ENCODE measurements at places on chromosomes 4 and X.

DNA sequence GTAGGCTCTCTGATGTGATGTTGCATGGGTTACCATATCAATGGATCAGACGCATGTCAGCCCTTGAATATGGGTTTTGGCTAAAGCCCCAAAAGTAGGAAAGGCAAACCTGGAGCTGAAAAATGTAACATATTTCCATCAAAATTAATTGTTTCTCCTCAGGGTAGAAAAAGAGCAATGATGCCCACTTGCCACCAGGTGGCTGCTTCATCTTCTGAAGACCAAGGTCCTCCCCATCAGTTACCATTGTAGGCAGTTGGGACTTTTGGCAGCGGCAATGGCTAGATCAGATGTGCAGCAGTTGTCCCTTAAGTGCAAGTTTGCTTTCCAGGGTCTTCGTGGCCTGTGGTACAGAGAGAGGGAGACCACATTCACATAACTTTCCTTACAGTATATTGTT, 118.2 kb downstream of the NAF1 start:
- DNase-seq: peak; percentile 47
- H3K36me3 ChIP-seq: no peaks in the 10 kb centered on the region
- no peak overlapping the region for H3K27ac ChIP-seq
- H3K4me1 ChIP-seq: no peaks in the 10 kb centered on the region

- H3K36me3 ChIP-seq: no peaks in the 10 kb centered on the region
- no peaks in the 10 kb centered on the region for H3K27me3 ChIP-seq
- H3K4me1 ChIP-seq: no peaks in the 10 kb centered on the region
These were observed 577.5 kb downstream of the IQCM start for GRCh38 chr4:149238097-149238496.

GRCh38 chrX:9581771-9582385, 117.0 kb downstream of the TBL1X start:
- no peak overlapping the region for H3K27ac ChIP-seq
- no peaks in the 10 kb centered on the region for H3K36me3 ChIP-seq
- H3K4me3 ChIP-seq: no peak overlapping the region
- H3K4me1 ChIP-seq: no peaks in the 10 kb centered on the region
- DNase-seq: no peak

GRCh38 chr4:53444954-53445353, 67.5 kb downstream of the FIP1L1 start:
- H3K4me3 ChIP-seq: no peak overlapping the region
- DNase-seq: peak; percentile 11
- H3K4me1 ChIP-seq: no peaks in the 10 kb centered on the region

- no peak overlapping the region for H3K4me3 ChIP-seq
- no peak for DNase-seq
- H3K4me1 ChIP-seq: no peaks in the 10 kb centered on the region
- H3K27ac ChIP-seq: no peak overlapping the region
- no peaks in the 10 kb centered on the region for H3K27me3 ChIP-seq
These were observed 60.6 kb upstream of the CFAP47 start for GRCh38 chrX:35858906-35859305.

DNA sequence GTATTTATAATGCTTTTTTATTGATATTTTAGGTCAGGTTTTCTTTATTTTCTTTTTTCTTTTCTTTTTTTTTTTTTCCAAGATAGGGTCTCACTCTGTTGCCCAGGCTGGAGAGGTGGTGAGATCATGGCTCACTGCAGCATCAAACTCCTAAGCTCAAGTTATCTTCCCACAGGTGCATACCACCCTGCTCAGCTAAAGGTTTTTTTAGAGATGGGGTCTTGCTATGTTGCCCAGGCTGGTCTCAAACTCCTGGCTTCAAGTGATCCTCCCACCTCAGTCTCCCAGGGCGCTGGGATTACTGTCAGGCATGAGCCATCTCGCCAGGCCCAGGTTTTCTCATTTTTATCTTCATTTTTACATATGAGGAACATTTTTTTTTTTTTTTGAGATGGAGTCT, 3.3 kb downstream of the WDR44 start:
- no peaks in the 10 kb centered on the region for H3K27me3 ChIP-seq
- no peak for DNase-seq
- no peak overlapping the region for H3K4me3 ChIP-seq
- no peaks in the 10 kb centered on the region for H3K36me3 ChIP-seq

DNA sequence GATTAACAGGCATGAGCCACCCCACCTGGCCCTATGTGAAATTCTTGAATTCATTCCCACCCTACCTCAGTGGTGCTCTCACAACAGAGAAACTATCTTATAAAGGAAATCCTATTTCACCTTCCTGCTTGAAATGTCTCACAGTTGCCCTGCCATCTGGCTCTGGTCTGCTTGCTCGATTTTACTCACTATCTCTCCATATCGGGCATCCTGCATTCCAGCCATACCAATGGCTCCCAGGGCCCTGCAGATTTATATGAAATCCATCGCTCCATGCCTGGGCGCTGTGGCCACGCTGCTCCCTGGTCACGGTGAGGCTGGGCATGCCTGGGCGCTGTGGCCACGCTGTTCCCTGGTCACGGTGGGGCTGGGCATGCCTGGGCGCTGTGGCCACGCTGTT, 15.8 kb downstream of the SORBS2 start:
- no peak for DNase-seq
- no peaks in the 10 kb centered on the region for H3K36me3 ChIP-seq
- H3K27ac ChIP-seq: no peak overlapping the region
- no peaks in the 10 kb centered on the region for H3K27me3 ChIP-seq
- H3K4me3 ChIP-seq: no peak overlapping the region

GRCh38 chr4:81471298-81471587, 464 bp downstream of the RASGEF1B start:
- H3K36me3 ChIP-seq: no peaks in the 10 kb centered on the region
- H3K27me3 ChIP-seq: no peaks in the 10 kb centered on the region
- H3K27ac ChIP-seq: peak overlapping the region; percentile 94
- no peak for DNase-seq
- no peaks in the 10 kb centered on the region for H3K4me1 ChIP-seq

- no peaks in the 10 kb centered on the region for H3K4me1 ChIP-seq
- no peak overlapping the region for H3K27ac ChIP-seq
- no peak for DNase-seq
- no peaks in the 10 kb centered on the region for H3K36me3 ChIP-seq
- no peaks in the 10 kb centered on the region for H3K27me3 ChIP-seq
These were observed 34.5 kb downstream of the RPS6KA6 start for GRCh38 chrX:84153538-84153937.

DNA sequence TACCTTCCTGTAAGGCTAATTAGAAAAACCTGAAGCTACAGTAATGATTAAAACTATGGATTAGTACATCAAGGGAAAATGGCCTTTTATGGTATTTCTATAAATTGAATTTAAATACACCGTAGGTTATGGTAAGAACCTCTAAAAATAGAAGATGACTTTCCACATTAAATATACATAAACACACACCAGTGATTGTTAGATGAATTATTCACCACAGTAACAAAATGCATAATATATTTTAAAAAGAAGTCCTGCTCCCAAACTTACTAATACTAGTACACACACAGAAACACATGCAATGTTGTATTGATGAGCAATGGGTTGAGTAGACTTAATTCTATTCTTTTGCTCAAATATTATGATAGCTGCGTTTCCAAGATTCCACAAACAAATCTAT, 277.9 kb upstream of the ANKRD50 start:
- no peaks in the 10 kb centered on the region for H3K36me3 ChIP-seq
- no peak for DNase-seq
- H3K4me1 ChIP-seq: no peaks in the 10 kb centered on the region
- H3K27ac ChIP-seq: no peak overlapping the region
- no peaks in the 10 kb centered on the region for H3K27me3 ChIP-seq

DNA sequence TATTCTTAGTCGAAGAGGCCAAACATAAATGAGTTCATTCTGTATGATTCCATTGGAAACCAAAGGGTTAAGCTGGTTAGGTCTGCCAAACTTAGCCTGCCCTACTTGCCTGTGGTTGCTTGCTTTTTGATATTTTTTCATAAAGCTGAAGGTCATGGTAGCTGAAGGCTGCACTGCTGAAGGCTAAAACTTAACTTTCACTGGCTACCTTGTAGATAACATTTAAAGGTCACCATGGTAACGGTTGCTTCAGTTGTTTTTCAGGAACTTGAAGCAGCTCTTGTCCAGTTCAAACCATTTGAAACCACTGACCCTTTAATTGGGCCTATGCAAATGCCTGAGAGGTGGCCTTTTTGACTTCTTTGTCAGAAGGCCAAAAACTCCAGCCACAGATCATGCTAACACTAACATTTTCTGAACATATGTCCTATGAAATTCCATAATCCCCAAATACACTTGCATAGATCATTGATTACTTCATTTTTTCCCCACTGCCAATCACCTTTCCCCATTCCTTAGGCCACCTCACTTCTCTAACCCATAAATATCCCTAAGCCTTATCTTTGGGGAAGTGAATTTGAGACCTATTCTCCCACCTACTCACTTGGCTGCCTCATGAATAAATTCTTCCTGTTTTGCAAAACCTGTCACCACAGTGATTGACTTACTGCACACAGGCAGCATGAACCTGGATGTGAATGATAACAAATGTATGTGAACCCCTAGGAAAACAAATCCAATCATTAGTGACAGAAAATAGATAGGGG, 10.7 kb upstream of the SMIM10L2A start:
- H3K27ac ChIP-seq: no peak overlapping the region
- H3K4me1 ChIP-seq: no peaks in the 10 kb centered on the region
- H3K4me3 ChIP-seq: no peak overlapping the region
- DNase-seq: no peak

GRCh38 chr4:2343476-2343875, 75.0 kb downstream of the ZFYVE28 start:
- no peak overlapping the region for H3K27ac ChIP-seq
- H3K36me3 ChIP-seq: no peaks in the 10 kb centered on the region
- H3K4me1 ChIP-seq: no peaks in the 10 kb centered on the region

DNA sequence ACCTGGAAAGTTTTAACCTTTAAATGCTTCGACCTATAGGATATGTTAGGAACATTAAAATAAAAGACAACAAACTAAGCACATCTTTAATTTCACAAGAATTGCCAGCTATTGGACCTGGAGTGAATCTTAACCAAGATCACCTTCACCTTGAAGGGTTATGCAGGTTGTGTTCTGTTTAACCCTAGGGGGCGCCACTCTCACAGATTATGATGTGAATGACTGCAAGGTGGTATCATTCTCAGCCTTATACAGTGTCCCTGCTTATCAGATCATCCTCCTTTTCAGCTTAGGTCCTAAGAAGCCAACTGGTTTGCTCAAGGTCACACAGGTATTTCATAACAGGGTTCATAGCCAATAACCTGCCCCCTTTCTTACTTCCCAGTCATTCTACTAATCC, 23.5 kb downstream of the INTS6L start:
- no peaks in the 10 kb centered on the region for H3K36me3 ChIP-seq
- no peak overlapping the region for H3K27ac ChIP-seq
- no peak overlapping the region for H3K4me3 ChIP-seq
- H3K27me3 ChIP-seq: no peaks in the 10 kb centered on the region

- no peak overlapping the region for H3K4me3 ChIP-seq
- no peak for DNase-seq
- H3K36me3 ChIP-seq: no peaks in the 10 kb centered on the region
These were observed 11.0 kb downstream of the BMX start for GRCh38 chrX:15511563-15511962.

GRCh38 chr4:180189666-180190065, 2053.5 kb upstream of the TENM3 start:
- H3K4me3 ChIP-seq: no peak overlapping the region
- H3K27me3 ChIP-seq: no peaks in the 10 kb centered on the region
- no peak overlapping the region for H3K27ac ChIP-seq
- no peaks in the 10 kb centered on the region for H3K36me3 ChIP-seq

DNA sequence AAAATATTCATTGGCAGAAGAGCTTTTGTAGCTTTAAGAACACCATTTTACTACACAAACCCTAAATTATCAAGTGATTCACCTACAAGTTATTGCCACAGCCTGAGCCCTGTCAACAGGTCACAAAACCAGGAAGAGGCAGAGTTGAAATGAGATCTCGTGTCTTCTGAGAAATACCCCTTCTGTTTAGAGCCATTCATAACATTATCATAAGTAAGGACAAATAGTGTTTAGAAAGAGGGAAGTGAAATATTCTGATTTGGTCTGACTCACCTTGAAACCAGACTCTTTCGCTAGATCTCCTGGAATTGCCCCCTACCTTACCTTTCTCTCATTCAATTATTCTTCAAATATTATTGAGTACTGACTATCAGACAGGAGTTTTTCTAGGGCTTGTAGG, 5.9 kb downstream of the ETDB start:
- no peak overlapping the region for H3K4me3 ChIP-seq
- DNase-seq: no peak
- H3K36me3 ChIP-seq: no peaks in the 10 kb centered on the region
- H3K4me1 ChIP-seq: no peaks in the 10 kb centered on the region
- H3K27me3 ChIP-seq: no peaks in the 10 kb centered on the region

DNA sequence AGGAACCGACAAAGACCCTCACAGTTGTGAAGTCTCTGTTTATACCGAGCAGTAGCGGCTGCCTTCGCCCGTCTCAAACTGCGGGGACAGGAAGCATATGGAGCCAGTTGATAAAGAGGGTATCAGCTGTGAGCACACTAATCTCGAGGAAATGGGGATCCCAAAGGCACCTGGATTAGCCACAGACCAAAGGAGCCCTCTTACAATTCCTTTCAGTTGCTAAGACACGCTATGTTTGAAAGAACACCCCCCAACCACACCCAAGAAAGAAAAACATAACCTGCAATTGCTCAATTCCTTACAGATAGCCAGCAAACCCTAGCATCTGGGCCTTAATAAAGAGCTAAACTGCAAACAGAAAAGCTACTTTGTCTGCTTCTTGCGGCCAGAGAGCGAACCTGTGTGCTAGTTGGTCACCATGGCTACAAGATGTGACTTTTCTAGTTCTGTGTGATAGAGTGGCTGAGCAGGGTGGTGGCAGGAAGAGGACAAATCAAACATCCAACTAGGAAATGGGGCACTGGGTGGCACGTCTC, 23.3 kb upstream of the CHRNA9 start:
- peak; percentile 71 for DNase-seq
- peak overlapping the region; percentile 90 for H3K27ac ChIP-seq
- H3K4me1 ChIP-seq: peaks cover 5% of the 10 kb centered on the region
- H3K36me3 ChIP-seq: no peaks in the 10 kb centered on the region
- H3K27me3 ChIP-seq: no peaks in the 10 kb centered on the region

DNA sequence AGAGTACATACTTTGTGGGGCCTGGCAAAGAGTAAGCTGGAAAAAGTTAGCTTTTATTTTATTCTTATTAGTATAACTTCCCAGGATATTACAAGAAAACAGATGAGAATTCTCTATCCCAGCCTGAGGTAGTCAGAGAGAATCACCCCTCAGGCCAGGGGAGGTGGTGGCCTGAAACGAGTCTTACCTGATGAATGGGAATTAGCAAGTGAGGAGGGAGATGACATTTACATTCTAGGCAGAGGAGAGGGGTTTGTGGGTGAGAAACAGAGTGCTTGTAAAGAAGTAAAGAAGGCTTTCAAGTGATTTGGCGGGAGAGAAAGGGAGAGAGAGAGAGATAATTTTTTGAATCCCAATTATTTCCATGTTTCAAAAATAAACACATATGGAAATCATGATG, 39.3 kb upstream of the PDK3 start:
- H3K27ac ChIP-seq: no peak overlapping the region
- H3K4me3 ChIP-seq: no peak overlapping the region
- H3K27me3 ChIP-seq: no peaks in the 10 kb centered on the region
- DNase-seq: no peak

GRCh38 chr4:45036677-45037076, 310.3 kb upstream of the GNPDA2 start:
- no peak overlapping the region for H3K27ac ChIP-seq
- no peaks in the 10 kb centered on the region for H3K27me3 ChIP-seq
- H3K4me3 ChIP-seq: no peak overlapping the region
- H3K36me3 ChIP-seq: no peaks in the 10 kb centered on the region

- no peaks in the 10 kb centered on the region for H3K36me3 ChIP-seq
- H3K4me1 ChIP-seq: peaks cover 11% of the 10 kb centered on the region
- DNase-seq: peak; percentile 30
- peak overlapping the region; percentile 63 for H3K27ac ChIP-seq
- no peak overlapping the region for H3K4me3 ChIP-seq
These were observed 85.4 kb downstream of the GPRIN3 start for GRCh38 chr4:89222170-89222569.

Data from hepatocyte (in vitro differentiated cells).